ENCODE measurements at places on chromosomes 2 and 18.

DNA sequence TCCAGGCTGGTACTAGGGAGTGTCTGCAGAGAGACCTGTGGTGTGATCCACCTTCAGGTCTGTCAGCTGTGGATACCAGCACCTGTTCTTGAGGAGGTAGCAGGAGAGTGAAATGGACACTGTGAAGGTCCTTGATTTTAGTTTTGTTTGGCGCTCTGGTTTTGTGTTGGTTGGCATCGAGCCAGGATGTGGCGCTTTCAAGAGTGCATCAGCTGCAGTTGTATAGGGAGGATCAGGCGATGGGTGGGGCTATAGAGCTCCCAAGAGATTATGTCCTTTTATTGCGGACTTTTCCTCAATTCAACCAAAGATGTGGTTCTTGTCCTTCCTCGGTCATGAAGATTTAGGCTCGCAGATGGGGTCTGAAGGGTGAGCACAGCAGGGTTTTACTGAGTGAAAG is 37.5 kb downstream of the SLC39A10 start:
- H3K4me3 ChIP-seq = no peak overlapping the region
- no peak for DNase-seq
- no peaks in the 10 kb centered on the region for H3K27me3 ChIP-seq
- H3K36me3 ChIP-seq = peaks cover 3% of the 10 kb centered on the region
- H3K27ac ChIP-seq = no peak overlapping the region

- no peak for DNase-seq
- H3K27ac ChIP-seq = no peak overlapping the region
- no peaks in the 10 kb centered on the region for H3K36me3 ChIP-seq
- peaks cover 3% of the 10 kb centered on the region for H3K4me1 ChIP-seq
Measured at GRCh38 chr2:10992023-10992791, 80.5 kb downstream of the KCNF1 start.

DNA sequence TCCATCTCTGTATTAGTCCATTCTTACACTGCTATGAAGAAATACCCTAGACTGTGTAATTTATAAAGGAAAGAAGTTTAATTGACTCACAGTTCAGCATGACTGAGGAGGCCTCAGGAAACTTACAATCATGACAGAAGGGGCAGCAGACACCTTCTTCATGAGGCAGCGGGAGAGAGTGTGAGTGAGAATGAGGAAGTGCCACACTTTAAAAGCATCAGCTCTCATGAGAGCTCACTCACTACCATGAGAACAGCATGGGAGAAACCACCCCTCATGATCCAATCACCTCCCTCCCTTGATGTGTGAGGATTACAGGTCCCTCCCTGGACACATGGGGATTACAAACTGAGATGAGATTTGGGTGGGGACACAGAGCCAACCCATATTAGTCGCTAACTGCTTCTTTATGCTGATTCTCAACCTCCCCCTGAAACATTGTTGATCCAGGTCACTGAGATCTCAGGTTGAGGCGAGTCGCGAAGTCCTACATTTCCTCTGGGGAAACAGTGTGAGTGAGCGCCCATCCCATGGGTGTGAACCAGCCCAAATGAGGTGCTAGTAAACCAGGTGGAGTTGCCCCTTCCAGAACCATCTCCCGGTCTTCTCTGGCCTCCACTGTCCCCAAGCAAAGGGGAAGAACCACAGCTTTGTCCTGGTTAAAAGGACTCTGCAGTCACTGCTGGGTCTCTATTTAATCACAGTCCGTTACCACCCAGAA is 123.8 kb downstream of the CAPN13 start:
- no peak overlapping the region for H3K4me3 ChIP-seq
- H3K27me3 ChIP-seq = peaks cover 5% of the 10 kb centered on the region
- no peaks in the 10 kb centered on the region for H3K36me3 ChIP-seq
- no peak overlapping the region for H3K27ac ChIP-seq
- H3K4me1 ChIP-seq = peaks cover 2% of the 10 kb centered on the region

DNA sequence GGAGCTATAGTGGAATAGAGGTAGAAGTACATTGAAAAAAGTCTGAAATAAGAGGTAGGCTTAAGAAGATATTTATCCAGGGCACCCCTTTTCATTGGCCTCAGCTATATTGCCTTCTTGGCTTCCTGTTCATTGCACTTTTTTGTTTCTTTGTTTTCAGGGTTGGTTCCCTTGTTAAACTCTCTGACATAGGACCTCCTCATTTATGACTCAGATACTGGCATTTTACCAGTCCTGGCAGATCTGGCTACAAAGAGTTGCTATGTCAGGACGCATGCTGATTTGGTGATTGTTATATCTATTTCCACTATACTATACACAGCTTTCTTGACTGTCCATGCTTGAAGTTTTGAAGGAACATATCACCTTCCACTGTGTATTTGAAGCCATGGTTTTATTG is 60.0 kb downstream of the GCA start:
- H3K4me1 ChIP-seq = no peaks in the 10 kb centered on the region
- DNase-seq = no peak
- H3K27me3 ChIP-seq = peaks cover 38% of the 10 kb centered on the region

DNA sequence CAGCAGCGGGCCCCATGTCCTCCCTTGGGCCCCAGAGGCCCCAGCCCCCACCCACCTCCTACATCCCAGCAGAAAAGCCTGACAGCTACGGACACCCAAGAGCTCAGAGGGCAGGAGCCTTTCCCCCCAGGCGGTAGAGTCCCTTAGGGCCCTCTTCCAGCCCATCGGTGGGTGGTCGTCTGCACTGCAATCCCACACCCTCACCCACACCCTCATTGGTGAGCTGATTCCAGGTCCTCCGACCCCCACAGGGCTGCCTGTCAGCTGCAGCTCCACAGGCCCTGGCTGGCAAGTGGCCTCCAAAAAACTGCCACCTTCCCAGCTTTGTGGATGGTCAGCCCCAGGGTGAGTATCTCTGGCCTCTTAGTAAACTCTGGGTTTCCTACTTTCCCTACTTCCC is 10.5 kb downstream of the TCF23 start:
- DNase-seq = no peak
- no peaks in the 10 kb centered on the region for H3K4me1 ChIP-seq
- H3K36me3 ChIP-seq = no peaks in the 10 kb centered on the region
- H3K4me3 ChIP-seq = no peak overlapping the region
- peaks cover 10% of the 10 kb centered on the region for H3K27me3 ChIP-seq

GRCh38 chr2:218877331-218877730 is 3.3 kb upstream of the WNT10A start:
- no peak overlapping the region for H3K27ac ChIP-seq
- peaks cover 36% of the 10 kb centered on the region for H3K4me1 ChIP-seq
- peaks cover 29% of the 10 kb centered on the region for H3K27me3 ChIP-seq
- no peak overlapping the region for H3K4me3 ChIP-seq
- H3K36me3 ChIP-seq = peaks cover 6% of the 10 kb centered on the region

GRCh38 chr2:3467654-3468053 is 51.7 kb downstream of the ADI1 start:
- H3K27me3 ChIP-seq = no peaks in the 10 kb centered on the region
- no peak for DNase-seq
- no peak overlapping the region for H3K4me3 ChIP-seq
- H3K4me1 ChIP-seq = peaks cover 6% of the 10 kb centered on the region

DNA sequence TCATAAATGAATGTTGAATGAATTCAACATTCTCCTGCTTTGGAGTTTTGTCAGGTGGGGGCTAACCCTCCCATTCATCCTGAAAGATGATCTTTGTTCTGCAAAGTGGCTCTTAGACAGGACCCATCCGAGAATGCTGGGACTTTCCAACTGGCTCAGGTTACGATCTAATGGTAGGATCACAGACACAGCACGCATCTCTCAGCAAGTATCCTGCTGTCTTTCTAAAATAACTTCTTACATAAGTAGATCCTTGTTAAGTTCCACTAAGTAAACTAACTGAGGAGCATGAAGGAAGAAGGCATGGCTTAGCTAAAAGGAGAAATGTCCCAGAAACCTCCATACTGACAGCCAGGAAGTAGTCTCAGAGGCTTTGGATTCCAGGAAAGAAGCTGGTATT is 23.7 kb downstream of the CYP27A1 start:
- no peak for DNase-seq
- peaks cover 13% of the 10 kb centered on the region for H3K27me3 ChIP-seq
- peaks cover 2% of the 10 kb centered on the region for H3K4me1 ChIP-seq
- H3K4me3 ChIP-seq = no peak overlapping the region
- no peaks in the 10 kb centered on the region for H3K36me3 ChIP-seq

GRCh38 chr2:135980434-135981079 is 4.9 kb downstream of the DARS1 start:
- peak overlapping the region; percentile 90 for H3K27ac ChIP-seq
- no peak for DNase-seq
- H3K4me3 ChIP-seq = peak overlapping the region; percentile 36
- no peaks in the 10 kb centered on the region for H3K27me3 ChIP-seq
- peaks cover 37% of the 10 kb centered on the region for H3K4me1 ChIP-seq
- peaks cover 10% of the 10 kb centered on the region for H3K36me3 ChIP-seq

DNA sequence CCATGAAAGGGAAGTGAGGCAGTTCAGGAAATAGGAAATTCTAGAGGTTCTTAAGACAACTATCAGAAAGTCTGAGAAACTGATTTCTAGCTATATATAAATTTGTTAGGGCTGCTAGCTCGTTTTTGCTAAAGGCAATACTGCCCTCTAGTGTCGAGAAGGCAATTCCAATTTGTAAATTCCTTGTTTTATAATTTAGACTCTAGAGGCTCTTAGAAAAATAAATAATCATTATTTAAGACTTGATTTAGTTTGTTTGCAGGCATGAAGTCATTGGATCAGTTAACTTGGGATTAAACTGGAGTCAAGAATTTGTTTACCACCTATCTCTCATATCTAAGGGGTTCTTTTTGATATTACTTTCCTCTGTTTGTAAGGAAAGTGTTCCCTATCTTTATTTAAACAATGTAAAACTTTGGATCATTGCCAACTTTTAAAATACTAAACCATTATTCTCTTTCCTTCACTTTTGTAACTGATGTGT is 66.2 kb downstream of the ACVR2A start:
- no peak overlapping the region for H3K4me3 ChIP-seq
- no peaks in the 10 kb centered on the region for H3K36me3 ChIP-seq
- no peaks in the 10 kb centered on the region for H3K27me3 ChIP-seq
- DNase-seq = peak; percentile 23
- peaks cover 6% of the 10 kb centered on the region for H3K4me1 ChIP-seq

DNA sequence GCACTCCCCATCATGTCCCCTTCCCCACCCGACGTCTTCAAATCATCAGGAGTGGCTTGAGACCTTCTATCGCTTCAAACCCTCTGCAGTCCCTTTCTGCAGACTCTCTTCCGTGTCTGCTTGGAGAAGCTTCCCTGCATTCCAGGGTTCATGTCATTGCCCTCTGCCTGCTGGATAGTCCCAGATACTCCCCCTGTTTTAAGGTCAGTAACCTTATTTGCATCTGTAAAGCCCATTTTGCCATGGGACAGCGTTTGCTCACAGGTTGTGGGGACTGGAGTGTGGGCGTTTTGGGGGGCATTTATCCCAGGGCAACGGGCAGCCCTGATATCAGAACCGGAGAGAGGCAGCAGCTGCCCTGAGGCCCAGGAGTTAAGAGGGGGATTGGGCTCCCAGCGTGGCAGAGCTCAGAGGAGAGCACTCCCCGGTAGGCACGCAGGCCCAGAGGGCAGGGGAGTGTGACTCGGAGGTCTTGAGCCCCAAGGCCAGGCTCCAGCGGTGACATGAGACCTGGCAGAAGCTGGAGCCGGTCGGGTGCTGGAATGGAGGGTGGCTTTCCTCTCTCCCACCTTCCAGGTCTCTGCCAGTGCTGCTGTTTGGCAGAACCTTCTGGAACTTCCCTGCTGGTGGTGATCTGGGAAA is 73.8 kb downstream of the RTP5 start:
- H3K27ac ChIP-seq = no peak overlapping the region
- H3K27me3 ChIP-seq = no peaks in the 10 kb centered on the region
- H3K4me3 ChIP-seq = no peak overlapping the region
- peaks cover 2% of the 10 kb centered on the region for H3K36me3 ChIP-seq
- peaks cover 11% of the 10 kb centered on the region for H3K4me1 ChIP-seq

DNA sequence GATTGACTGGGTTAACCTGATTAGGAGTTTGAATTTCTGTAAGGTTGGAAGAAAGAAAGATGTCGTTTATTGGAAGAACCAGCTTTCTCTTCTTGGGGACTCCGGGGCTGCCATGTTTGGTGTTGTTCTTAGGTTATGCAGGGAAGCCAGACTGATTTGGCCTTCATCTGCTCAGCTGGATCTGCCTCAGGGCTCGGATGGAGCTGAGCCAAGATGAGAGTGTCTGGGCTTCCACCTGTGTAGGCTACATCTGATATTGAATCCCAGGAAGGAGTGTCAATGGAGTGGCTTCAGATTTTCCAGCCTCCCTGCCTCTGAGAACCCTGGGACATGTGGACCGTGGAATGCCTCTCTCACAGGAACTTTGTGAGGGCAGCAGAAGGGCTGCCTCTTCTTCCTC is 126.1 kb downstream of the WDSUB1 start:
- peaks cover 9% of the 10 kb centered on the region for H3K27me3 ChIP-seq
- peaks cover 7% of the 10 kb centered on the region for H3K4me1 ChIP-seq
- no peak overlapping the region for H3K4me3 ChIP-seq
- peaks cover 2% of the 10 kb centered on the region for H3K36me3 ChIP-seq
- H3K27ac ChIP-seq = no peak overlapping the region
- DNase-seq = no peak

Measured in T-helper 17 cell (primary cell).